ENCODE measurements at places on chromosomes 1 and 21. TPM values are rescaled to one million over a fixed set of nuclear protein-coding genes. Genes with fewer than 3 reads are reported as not detected.

SLC5A9 gene
- total RNA-seq = 4.7 TPM

KRTAP6-2 gene
- total RNA-seq = not detected

- no peak for DNase-seq
Observed at GRCh38 chr1:233629305-233629935, 15.5 kb downstream of the KCNK1 start.

DNA sequence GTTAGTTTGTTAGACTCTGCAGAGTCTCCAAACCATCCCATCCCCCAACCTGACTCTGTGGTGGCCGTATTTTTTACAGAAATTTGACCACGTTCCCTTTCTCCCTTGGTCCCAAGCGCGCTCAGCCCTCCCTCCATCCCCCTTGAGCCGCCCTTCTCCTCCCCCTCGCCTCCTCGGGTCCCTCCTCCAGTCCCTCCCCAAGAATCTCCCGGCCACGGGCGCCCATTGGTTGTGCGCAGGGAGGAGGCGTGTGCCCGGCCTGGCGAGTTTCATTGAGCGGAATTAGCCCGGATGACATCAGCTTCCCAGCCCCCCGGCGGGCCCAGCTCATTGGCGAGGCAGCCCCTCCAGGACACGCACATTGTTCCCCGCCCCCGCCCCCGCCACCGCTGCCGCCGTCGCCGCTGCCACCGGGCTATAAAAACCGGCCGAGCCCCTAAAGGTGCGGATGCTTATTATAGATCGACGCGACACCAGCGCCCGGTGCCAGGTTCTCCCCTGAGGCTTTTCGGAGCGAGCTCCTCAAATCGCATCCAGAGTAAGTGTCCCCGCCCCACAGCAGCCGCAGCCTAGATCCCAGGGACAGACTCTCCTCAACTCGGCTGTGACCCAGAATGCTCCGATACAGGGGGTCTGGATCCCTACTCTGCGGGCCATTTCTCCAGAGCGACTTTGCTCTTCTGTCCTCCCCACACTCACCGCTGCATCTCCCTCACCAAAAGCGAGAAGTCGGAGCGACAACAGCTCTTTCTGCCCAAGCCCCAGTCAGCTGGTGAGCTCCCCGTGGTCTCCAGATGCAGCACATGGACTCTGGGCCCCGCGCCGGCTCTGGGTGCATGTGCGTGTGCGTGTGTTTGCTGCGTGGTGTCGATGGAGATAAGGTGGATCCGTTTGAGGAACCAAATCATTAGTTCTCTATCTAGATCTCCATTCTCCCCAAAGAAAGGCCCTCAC, at the start of gene OLIG2:
OLIG2 (plus strand) TSS at position 447 of the 954 bp plus-strand sequence. CDS start 928 bp downstream, outside the sequence.
- no peak for DNase-seq

DNA sequence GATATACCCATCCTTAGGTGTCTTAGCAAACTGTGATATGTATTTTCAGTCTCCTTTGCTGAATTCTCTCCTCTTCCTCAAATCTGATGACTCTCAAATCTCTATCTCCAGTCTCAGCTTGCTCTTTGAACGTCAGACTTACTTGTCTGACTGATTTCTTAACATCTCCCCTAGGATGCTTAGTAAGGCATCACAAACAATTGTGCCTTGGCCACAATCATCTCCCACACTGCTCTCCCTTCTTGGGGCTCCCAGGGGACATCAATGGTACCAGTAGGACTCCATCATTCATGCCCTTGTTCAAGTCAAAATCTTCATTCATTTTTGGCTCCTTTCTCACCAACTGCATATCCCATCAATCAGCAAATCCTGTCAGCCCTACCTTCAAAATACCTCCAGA, 42.0 kb downstream of the GNG12 start:
- no peak for DNase-seq

DNA sequence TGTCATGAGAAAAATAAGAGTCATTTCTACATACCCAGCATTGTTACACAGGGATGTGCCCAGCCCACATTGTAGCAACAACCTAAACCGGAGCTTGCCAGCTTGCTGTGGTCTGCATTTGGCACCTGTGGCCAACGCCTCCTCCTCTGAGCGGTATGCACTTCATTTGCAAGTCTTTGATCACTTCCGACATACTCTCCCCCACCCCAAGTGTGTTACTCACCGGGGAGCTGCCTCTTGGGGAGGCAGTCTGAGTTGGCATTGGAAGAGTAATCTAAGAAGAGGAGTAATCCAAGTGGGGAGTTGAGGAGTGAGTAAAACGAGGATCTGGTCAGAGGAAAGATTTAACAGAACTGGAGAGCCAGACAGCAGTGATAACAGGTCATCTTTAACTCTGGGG, 3.8 kb downstream of the BCL9 start:
- peak; percentile 83 for DNase-seq

DNA sequence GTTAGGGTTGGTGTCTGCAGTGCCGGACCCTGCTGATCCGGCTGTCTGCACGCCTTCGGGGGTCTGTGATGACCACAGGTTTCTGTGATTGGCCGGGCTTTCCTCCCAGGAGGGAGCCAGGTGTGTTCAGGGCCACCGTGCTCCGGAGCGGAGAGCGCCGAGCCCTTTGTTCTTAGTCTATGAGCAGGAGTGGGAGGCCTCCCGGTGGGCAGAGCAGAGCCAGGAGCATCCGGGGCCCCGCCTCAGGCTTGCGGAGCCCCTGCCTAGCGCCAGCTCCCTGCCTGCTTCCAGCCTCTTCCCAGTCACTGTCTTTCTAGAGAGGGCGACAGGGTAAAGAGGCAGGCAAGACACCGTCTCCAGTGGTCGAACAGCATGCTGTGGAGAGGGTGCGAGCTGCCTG, 31.8 kb downstream of the KCNAB2 start:
- DNase-seq = no peak

GRCh38 chr1:226749467-226749866, 10.4 kb upstream of the ITPKB start:
- no peak for DNase-seq

DNA sequence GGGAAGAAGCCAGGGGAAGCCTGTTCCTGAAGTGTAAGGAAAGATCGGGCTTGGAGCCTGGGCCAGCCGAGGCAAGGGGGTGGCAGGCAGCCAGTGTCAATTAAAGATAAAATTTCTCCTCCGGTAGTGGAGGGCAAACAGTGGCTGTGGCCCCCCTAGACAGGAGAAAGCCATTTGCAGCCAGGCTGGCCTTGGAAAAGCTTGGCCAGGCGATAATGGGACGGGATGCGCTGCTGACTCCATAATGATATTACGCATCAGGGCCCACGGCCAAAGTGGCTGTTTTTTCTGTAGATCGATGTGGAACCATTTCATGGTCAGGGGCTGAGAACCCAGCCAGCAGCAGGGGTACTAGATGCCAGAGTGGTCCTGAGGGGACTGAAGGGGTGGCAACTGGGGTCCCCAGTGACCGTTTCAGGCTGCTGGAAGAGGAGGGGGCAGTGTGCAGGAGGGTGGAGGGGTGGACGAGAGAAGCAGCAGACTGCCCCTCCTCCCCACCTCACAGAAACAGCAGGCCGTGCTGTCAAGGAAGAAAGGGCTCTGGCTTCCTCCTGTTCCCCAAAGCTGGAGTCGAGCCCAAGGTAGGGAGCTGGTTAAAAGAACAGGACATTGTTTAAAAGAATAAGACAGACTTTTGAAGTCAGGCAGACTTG, 25.2 kb downstream of the KCNC4 start:
- no peak for DNase-seq

DNA sequence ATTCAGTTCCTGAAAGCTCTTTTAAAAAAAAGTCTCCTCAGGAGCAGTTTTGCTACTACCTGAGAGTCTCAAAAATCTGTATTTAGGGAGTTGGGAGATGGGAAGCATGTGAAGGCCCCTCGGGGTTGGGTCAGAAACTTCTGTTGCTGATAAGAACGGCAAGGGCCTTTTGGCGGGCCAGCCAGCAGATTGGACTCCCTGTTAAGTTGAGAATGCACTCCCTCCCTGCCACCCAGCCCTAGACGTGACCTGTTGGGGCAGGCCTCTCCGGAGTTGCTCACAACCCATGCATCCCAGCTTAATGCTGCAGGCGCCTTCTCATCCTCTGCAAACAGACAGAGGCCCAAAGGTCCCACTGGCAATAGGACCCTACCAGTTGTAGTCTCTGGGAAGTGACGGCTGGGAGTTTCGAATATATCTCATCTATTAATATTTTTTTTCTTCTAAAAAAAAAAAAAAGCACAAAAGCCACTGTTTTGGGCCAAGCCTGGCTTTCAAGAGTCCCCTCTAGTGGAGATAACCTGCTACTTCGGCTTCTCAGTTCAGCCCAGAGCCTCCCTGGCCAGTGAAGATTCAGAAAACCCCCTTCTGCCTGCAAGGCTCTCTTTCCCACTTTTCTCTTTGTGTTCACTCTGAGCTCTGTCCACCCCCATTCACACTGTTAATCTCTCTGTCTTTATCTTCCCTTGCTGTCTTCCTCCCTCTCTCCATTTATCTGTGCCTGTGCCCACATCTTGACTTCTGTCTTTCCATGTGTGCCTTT, 5.3 kb downstream of the PLXNA2 start:
- DNase-seq = no peak

Measured in upper lobe of right lung (tissue), 1 donor.